SK-MEL-5 (cell line): ENCODE measurements at places on chromosomes 7 and 10. TPM values are rescaled to one million over a fixed set of nuclear protein-coding genes. Genes with fewer than 3 reads are reported as not detected.

The CRHR2 gene
- not detected in 2 replicates for total RNA-seq

The OR13A1 gene
- not detected in 2 replicates for total RNA-seq

The A1CF gene
- total RNA-seq = not detected in 2 replicates

The DRGX gene
- not detected in 2 replicates for total RNA-seq

The LRRN3 gene
- total RNA-seq = 0.11 TPM in 1 of 2 replicates, not detected in the other

The SLC29A4 gene
- total RNA-seq = 8.8 and 9.4 TPM in 2 replicates

The LLCFC1 gene
- not detected in 2 replicates for total RNA-seq

The IFIT2 gene
- 1.7 and 2.0 TPM in 2 replicates for total RNA-seq

The APBB1IP gene
- not detected in 2 replicates for total RNA-seq

The ADARB2 gene
- total RNA-seq = 0.56 and 0.90 TPM in 2 replicates

The NYAP1 gene
- total RNA-seq = 0.53 and 0.61 TPM in 2 replicates

The SPDYE11 gene
- total RNA-seq = not detected in 2 replicates

The IQCE gene
- total RNA-seq = 22.3 and 26.2 TPM in 2 replicates

The HOXA2 gene
- 0.21 and 0.67 TPM in 2 replicates for total RNA-seq

The TMEM236 gene
- total RNA-seq = 0.03 and 0.05 TPM in 2 replicates

The TLX1 gene
- total RNA-seq = not detected in 2 replicates

The CFAP43 gene
- 1.3 and 1.6 TPM in 2 replicates for total RNA-seq

The TUBB8 gene
- not detected in 2 replicates for total RNA-seq

The CALML5 gene
- not detected in 2 replicates for total RNA-seq

The PRRT4 gene
- 0.37 and 0.85 TPM in 2 replicates for total RNA-seq

The NODAL gene
- total RNA-seq = not detected in 2 replicates

The NIPSNAP2 gene
- total RNA-seq = 115 and 125 TPM in 2 replicates

The C7orf33 gene
- total RNA-seq = not detected in 2 replicates

The GPR26 gene
- total RNA-seq = 0.03 TPM in 1 of 2 replicates, not detected in the other

The EMX2 gene
- total RNA-seq = 0.13 TPM in 1 of 2 replicates, not detected in the other

The SEMA3C gene
- 26.2 and 26.4 TPM in 2 replicates for total RNA-seq

The TAS2R41 gene
- not detected in 2 replicates for total RNA-seq

The TAC1 gene
- 1.2 TPM in 1 of 2 replicates, not detected in the other for total RNA-seq

The IQUB gene
- total RNA-seq = 0.18 TPM in 1 of 2 replicates, not detected in the other

The FXYD4 gene
- not detected in 2 replicates for total RNA-seq

The FFAR4 gene
- not detected in 2 replicates for total RNA-seq

The COL17A1 gene
- 0.43 and 0.45 TPM in 2 replicates for total RNA-seq

The EGR2 gene
- 0.63 and 0.75 TPM in 2 replicates for total RNA-seq

The GFRA1 gene
- total RNA-seq = 0.03 and 0.24 TPM in 2 replicates

The OPN1SW gene
- total RNA-seq = not detected in 2 replicates

The HOXA1 gene
- total RNA-seq = 5.6 TPM in 2 replicates

The PNLIPRP1 gene
- not detected in 2 replicates for total RNA-seq

The FOXI2 gene
- total RNA-seq = not detected in 2 replicates

The TAS2R4 gene
- 0.08 and 0.32 TPM in 2 replicates for total RNA-seq

The PPIA gene
- 8,852 and 9,543 TPM in 2 replicates for total RNA-seq

The RAPGEF5 gene
- 16.3 and 20.8 TPM in 2 replicates for total RNA-seq

The CYP3A7 gene
- total RNA-seq = not detected in 2 replicates

The NEUROD6 gene
- total RNA-seq = not detected in 2 replicates

The CPXM2 gene
- total RNA-seq = 1.2 and 1.4 TPM in 2 replicates

The SPDYE9 gene
- not detected in 2 replicates for total RNA-seq

The CHAT gene
- total RNA-seq = not detected in 2 replicates

The CCL26 gene
- not detected in 2 replicates for total RNA-seq

The TMEM140 gene
- total RNA-seq = 18.3 and 21.2 TPM in 2 replicates

The SLC16A12 gene
- total RNA-seq = not detected in 2 replicates

The DIP2C gene
- total RNA-seq = 8.1 and 8.7 TPM in 2 replicates

The AKR1C3 gene
- total RNA-seq = not detected in 2 replicates

The EN2 gene
- 2.2 and 3.0 TPM in 2 replicates for total RNA-seq

The GRM3 gene
- total RNA-seq = not detected in 2 replicates
